Activated CD4-positive, alpha-beta T cell treated with anti-CD3 and anti-CD28 coated beads for 36 hours (primary cell): ENCODE measurements at places on chromosomes 5 and 9. TPM values are rescaled to one million over a fixed set of nuclear protein-coding genes. Genes with fewer than 3 reads are reported as not detected.
A peak's percentile ranks its signal among the peaks of the same experiment; 100 is the strongest.

GRCh38 chr9:61670616-61671015 is 480.8 kb downstream of the SPATA31A7 start:
- DNase-seq: no peak

GRCh38 chr5:36646507-36647023 is 40.2 kb downstream of the SLC1A3 start:
- DNase-seq: no peak

DNA sequence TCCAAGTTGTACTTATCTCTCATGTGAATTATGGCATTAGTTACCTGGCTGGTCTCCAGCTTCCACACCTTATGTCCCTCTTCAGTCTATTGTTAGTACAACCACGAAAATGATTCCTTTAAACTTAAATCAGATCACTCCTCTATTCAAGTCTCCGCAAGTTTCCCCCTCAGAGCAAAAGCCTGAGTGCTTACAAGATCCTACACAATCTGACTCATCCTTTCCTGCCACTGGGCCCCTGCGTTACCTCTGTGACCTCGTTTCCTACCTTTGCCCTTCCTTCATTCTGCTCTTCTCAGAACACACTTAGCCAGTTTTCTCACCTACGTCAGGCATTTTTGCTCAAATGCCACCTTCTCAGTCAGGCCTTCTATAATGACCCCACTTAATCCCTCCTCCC is 45.1 kb upstream of the GLIS3 start:
- peak; percentile 78 for DNase-seq

DNA sequence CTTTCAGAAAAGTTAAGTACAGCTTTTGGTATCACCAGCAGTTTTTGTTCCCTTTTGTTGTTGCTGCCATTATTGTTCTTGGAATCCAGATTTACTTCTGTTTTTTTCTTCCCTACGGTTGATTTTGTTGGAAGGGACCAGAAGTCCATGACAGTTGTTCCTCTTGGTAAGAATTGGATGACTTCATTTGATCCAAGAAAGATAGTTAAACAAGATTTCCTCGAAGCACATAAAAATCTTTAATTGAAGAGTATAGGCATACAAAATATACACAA is 65.4 kb downstream of the CDC42SE2 start:
- no peak for DNase-seq

DNA sequence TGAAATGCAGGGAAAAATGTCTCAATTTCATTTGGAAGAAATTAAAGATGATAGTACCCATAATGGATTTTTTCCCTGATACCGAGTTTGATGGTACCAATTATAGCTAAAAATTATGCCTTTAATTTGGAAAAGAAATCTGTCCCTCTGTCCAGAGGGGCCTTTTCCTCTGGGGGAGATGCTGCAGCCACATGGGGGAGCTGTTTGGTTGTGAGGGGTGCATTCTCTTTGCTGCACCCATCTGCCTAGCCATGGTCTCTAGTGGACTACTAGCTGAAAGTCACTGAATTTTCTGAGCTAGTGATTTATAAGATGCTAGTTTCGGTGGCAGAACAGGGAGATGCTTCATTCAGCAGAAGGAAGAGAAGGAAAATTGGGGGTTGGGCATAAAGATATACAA is 9.6 kb downstream of the SEC61B start:
- peak; percentile 73 for DNase-seq

GRCh38 chr5:35324679-35325078 is 94.4 kb upstream of the PRLR start:
- no peak for DNase-seq

DNA sequence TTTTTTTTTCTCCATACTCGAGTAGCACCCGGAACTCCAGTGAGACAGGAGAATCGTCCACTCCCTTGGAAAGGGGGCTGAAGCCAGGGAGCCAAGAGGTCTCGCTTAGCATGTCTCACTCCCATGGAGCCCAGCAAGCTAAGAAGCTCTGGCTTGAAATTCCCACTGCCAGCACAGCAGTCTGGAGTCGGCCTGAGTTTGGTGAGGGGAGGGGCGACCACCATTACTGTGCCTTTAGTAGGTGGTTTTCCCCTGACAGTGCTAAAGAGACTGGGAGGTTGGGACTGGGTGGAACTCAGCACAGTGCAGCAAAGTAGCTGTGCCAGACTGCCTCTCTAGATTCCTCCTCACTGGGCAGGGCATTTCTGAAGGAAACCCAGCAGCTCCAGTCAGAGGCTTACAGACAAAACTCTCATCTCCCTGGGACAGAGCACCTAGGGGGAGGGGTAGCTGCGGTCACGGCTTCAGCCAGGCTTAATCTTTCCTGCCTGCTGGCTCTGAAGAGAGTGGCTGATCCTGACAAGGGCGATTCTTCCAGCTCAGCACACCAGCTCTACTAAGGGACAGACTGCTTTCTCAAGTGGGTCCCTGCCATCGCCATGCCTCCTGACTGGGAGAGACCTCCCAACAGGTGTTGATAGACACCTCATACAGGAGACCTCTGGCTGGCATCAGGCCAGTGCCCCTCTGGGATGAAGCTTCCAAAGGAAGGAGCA is 414.5 kb upstream of the ZNF608 start:
- DNase-seq: no peak

DNA sequence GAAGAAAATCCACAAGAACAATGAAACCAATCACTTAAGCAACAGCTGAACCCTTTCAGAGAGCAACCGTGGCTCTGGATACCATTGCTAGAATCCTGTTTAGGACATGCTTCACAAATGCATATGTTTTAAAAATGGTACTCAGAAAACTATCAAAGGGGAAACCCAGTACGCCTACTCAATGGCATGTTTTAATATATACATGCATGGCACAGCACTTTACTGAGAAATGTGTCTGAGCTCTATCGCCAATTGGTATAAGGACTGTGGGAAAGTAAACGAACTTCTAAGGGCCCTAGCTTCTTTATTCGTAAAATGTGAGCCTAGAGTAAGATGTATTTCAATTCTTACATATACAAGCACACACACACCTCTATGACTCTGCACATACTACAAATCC is 72.3 kb downstream of the PTBP3 start:
- DNase-seq: no peak

DNA sequence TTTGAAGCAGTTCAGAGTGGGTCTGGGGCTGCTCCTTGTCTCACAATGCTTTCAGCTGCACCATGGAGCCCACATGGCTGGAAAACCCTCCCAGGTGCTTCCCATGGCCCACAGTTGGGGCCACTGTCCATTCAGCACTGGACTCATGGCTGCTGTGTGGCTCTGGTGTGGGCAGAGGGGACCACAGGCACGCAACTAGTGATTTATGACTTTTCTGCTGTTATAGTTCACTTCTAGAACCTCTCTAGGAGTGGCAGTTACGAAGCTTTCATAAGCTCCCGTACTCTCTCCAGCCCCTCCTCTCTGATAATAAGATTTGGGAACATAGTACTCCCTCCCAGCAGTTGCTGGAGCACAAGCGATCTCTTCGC is 29.0 kb downstream of the GLRA1 start:
- no peak for DNase-seq

- DNase-seq: peak; percentile 31
Measured at GRCh38 chr5:116766470-116766947, 191.9 kb upstream of the SEMA6A start.

DNA sequence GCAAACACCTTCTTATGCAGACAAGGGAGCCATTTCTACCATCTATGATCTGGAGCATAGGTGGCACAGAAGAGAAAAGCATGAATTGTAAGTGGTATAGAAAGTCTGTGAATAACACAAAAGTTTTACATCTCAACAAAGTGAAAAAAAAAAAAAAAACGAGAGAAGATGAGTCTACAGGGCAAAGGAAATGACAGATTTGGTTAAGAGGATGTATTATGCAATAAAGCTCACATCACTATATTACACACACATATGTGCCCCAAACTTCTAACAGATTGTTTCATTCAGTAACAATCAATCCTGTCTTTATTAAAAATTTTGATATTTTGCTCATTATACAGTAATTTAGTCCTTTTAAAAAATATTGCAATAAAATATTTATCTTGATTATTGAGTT is 49.8 kb downstream of the CERT1 start:
- DNase-seq: no peak

GRCh38 chr5:59125011-59125961 is 542.4 kb downstream of the RAB3C start:
- DNase-seq: peak; percentile 52

- DNase-seq: no peak
Measured at GRCh38 chr5:9621379-9621903, 8.7 kb downstream of the TAS2R1 start.

GRCh38 chr5:76688212-76688611 is 27.7 kb upstream of the F2R start:
- no peak for DNase-seq

- no peak for DNase-seq
Measured at GRCh38 chr9:16727452-16728136, 142.9 kb downstream of the BNC2 start.

- DNase-seq: no peak
Measured at GRCh38 chr9:87657893-87658292, 68.0 kb upstream of the CTSL start.

Gene ARHGEF39
- total RNA-seq: 19.1 TPM

Gene GTF2H2
- total RNA-seq: 26.9 TPM

Gene SNCB
- total RNA-seq: 0.55 TPM

Gene FTMT
- not detected for total RNA-seq

Gene TMEM38B
- total RNA-seq: 14.5 TPM

Gene LVRN
- 0.11 TPM for total RNA-seq

Gene SLCO6A1
- total RNA-seq: not detected
